ENCODE measurements at places on chromosomes 11 and 22.

DNA sequence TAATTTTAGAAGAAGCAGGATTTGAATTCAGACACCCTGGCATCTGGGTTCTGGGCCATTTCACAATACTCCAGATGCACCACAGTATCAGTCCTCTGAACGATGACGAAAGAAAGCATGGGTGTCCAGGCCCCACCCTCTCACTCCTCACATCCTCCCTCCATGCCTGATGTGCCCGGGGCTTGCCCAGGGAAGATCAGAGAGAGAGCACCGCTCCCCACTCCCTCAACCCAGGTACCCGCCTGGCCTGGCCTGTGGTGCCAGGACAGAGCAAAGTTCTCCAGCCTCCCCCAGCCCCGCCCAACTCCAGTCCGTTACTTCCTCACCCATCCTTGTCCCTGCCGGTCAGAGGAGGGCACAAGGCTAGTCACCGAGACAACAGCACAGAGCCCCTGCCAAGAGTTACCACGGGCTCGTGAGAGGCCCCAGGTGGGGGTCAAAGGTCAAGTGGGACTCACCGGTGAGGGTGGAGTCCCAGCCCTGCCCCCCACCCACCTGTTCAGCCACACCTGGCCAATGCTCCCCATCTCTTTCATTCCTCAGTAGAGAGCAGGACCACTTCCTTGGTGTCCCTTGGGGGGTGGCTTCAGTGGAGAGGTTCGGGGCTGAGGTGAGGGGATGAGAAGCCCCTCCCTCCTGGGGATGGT is 8.1 kb downstream of the BCL9L start:
- no peak for DNase-seq

DNA sequence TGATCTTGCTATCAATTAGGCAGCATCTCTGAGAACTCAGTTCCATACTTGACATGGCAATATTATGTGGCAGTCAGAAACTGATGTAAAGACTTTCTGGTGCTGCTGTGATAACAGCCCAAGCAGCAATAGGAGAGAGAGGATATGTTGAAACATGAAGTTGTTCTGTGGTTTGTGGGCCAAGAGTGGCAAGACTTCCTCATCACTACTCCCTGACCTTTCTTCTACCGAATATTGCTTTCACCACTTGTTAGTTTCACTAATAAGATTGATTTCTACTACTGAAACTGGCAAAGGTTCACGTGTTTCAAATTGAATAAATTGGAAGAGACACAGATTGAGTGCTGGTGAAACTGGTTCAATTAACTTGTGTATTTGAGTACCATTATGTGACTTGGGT is 852.6 kb upstream of the RAG2 start:
- no peak for DNase-seq

DNA sequence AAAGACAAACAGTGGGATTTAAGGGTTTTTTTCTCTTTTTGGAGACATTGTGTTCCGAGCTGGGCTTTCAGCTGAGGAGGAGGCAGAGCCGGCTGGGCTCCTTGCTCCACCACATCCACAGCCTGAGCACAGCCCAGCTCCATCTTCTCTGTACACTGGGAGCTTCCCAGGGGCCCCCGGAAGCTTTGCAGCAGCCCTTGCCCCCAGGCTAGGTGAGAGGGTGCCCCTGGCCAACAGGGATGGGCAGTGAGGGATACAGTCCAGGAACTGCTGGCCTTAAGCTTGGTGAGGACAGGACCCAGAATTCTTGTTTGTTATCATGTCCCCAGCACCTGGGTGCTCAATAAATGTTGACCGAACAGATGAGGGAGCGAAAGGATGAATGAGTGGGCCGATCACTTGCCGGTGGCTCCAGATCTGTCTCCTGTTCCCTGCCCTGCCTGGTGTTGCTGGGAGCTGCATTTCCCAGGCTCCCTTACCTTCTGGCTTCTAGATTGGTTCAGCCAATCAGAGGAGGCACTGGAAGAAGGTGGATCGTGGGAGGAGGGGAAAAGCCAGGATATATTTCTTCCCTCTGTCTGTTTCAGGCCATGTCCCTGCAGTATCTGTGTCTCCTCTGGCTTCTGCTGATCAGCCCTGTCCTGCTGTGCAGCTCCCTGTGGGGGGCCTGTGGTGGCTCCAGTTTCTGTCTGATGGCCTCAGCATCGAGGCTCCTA is 26.5 kb upstream of the NECTIN1 start:
- no peak for DNase-seq

- DNase-seq, result no peak
These were observed 223.9 kb downstream of the CNTN5 start for GRCh38 chr11:99244613-99245012.

DNA sequence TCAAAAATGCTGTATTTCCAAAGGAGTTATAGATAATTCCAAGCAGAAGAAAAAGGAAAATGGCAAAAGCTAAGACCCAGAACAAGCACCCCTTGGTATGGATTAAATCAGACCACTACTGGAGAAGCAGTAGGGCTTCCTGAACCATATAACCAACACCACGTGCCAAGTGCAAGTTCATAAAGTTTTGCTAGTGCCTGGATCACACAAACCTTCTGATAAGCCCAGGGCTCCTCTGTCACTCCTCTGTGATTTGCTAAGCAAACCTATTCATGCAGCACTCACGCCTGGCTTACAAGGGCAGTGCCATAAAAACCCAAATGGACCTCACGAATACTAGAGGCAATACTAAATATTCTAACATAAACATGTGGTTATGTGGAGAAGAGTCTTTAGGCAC is 13.3 kb downstream of the LARGE1 start:
- DNase-seq, result no peak

- DNase-seq, result no peak
These were observed 88.5 kb downstream of the ALX4 start for GRCh38 chr11:44221456-44221855.

DNA sequence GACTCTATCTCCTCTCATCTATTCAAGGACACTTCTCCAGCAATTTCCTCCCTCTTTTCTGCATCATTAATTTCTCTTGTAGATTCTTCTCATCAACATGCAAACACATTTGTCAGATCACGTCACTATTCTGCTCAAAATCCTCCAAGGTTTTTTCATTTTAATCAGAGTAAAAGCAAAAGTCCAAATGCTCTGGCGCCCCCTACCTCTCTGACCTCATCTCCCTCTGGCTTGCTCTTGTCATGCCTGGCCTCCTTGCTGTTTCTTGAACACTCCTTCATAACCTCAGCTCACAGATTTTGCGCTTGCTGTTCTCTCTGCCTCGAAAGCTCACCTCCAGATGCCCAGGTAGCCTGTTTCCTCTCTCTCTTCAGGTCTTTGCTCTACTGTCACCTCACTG is 22.4 kb downstream of the RTCB start:
- DNase-seq, result no peak

DNA sequence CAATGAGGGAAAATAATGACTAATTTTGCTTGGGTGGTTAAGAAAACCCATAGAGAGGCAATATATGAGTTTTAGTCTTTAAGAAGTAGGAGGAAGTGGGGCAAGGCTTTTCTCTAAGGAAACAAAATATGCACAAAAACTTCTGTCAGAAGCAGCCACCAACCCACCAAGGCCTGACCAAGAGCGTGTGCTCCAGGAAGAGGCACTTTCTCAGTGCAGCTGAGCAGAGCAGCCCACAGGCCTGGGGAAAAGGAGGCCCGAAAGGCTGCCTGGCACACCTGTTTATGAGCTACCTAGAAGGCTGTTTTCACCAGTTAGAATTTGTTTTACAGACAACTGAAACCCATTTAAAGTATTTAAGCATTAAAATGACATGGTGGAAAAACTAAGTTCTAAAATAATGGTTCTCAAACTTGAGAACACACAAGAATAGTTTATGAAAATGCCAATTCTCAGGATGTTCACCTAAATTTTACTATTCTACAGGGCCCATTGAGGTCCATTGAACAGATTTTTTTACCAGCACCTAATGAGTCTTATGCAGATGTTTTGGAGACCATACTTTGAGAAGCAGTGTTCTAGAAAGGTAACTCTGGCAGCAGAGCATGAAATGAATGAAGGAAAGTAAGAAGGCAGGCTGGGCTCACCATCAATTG is 160.5 kb upstream of the DDI1 start:
- no peak for DNase-seq
